RPMI8226 (cell line): ENCODE measurements at places on chromosomes 2 and 18.

GRCh38 chr2:157722580-157723234, 94.0 kb upstream of the ACVR1C start:
- peak; percentile 11 for DNase-seq

DNA sequence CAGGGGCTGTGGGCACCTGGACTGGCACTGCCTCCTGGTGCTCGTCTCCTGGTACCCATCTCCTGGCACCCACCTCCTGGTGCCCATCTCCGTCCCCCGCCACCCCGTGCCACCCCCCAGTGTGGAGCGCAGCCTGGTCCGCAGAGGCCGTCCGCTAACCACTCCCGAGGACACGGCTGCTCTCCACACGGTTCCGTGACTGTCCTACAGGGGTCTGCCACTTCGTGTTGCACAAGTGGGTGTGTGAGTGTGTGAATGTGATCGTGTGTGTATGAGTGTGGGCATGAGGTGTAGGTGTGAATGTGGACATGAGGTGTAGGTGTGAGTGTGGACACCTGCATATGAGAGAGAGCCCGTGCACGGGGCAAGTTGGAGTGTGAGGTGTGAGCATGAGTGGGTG, 119.4 kb upstream of the HS6ST1 start:
- no peak for DNase-seq

GRCh38 chr2:158088093-158088492, 13.6 kb upstream of the UPP2 start:
- no peak for DNase-seq

DNA sequence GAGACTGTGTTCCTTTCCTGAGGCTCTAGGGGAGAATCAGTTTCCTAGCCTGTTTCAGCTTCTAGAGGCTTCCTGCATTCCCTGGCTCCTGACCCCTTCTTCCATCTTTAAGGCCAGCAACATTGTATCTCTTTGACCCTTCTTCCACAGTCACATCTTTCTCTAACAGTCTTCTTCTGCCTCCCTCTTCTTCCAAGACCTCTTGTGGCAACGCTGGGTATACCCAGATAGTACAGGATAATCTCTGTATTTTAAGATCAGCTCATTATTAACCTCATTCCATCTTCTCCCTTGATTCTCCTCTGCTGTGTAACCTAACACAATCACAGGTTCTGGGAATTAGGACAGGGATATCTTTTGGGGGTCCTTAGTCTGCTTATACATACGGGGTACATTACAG, 8.9 kb upstream of the MYL12A start:
- peak; percentile 20 for DNase-seq

- DNase-seq, result no peak
These were observed 12.6 kb upstream of the MAP2 start for GRCh38 chr2:209411296-209411695.

DNA sequence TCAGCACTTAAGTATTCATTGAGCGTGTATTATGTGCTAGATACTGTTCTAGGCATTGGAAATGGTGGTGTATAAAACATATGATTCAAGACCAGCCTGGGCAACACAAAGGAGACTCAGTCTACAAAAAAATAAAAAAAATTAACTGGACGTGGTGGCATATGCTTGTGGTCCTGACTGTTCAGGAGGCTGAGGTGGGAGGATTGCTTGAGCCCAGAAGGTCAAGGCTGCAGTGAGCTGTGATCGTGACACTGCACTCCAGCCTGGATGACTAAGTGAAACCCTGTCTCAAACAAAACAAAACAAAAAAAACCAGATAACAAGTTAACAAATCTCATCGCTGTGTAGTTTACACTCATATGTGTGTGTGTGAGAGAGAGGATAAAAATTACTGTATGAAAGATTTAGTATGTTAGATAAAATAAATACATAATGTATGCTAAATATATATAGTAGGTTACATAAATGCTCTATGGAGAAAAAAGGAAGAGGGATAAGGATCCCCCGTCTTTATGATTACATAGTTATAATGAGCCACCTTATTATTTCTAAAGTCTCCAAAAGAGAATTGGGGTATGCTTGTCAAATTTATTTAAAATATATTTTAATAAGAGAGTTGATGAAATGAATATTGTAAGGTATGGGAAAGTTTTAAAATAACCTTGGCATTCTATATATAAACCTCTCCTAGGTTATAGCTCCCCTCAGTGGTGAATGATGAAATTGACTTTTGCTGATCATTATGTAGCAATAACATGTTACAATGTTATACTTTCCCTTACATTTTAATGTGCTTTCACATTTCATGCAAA, 69.2 kb downstream of the EHBP1 start:
- DNase-seq, result peak; percentile 46

DNA sequence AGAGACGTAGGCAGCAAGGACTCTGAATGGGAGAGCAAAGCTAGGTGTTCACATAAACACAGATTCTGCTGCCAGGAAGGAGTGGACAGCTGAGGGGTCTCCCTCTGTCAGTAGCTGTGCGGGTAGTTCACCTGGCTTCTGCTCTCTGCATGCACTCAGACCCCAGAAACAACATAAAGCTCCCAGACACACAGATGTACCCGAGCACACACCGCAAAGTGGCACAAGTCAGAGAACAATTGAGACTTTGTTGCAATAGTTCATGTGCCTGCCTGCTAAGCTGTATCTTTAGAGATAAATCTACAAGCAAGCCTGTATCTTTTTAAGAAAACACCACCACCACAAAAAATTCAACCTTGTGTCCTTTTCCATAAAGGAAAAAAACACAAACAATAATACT, 420.0 kb upstream of the ST6GAL2 start:
- DNase-seq, result no peak

GRCh38 chr2:241011296-241011600, 12.8 kb downstream of the SNED1 start:
- no peak for DNase-seq

DNA sequence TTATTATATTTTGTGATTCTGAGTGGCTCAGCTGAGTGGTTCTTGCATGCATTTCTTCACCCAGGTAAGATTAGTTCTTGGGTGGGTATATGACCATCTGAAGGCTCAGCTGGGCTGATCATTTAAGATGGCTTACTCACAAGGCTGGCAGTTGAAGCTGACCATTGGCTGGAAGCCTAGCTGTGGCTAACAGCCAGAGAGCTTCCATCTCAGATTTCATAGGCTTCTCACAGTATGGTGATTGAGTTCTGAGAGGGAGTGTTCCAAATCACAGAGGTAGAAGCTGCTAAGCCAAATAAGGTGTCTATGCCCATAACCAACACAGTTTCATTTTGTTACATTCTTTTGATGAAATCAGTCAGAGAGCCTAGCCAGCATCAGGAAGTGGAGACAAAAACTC, 117.4 kb upstream of the RPRM start:
- no peak for DNase-seq

GRCh38 chr2:8984855-8985254, 18.6 kb downstream of the MBOAT2 start:
- no peak for DNase-seq

DNA sequence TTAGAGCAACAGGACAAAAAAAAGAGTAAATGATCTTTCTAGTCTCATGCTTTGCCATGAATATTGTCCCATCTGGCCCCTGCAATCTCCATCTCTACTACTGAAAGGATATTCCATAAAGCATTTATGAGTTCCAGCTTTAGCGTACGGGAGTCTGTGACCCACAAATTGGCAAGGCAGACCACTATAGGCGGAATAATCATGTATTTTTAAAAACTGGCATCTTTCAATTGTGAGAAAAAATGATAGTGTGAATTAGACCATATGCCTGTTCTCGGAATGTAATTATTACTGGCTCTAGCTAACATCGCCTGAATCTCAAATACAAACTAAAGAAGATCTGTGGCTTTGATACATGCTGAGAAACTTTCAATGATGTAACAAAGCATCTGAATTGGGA, 738.1 kb upstream of the NXPH2 start:
- DNase-seq, result no peak

- DNase-seq, result no peak
These were observed 4.8 kb downstream of the IL36A start for GRCh38 chr2:113010088-113010487.

DNA sequence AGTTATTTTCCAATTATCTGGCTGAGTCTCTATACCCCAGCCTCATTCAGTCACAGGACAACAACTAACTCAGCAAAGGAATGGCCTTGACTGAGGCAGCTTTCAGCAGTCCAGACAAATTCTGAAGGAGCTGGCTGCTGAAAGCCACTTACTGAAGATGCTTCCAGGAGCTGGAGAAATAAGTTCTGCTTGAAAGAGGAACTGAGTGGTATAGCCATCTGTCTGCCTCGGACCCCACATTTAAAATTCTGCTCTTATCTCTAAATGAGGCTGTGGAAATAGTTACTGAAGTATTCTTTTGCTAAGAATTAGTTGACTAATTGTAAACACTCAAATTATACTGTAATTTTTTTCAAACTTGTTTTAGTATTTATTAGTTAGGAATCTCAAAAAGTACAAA, 9.1 kb upstream of the GPD2 start:
- no peak for DNase-seq

GRCh38 chr18:9861157-9861556, 24.6 kb upstream of the TXNDC2 start:
- no peak for DNase-seq

GRCh38 chr2:163652751-163653150, 83.1 kb downstream of the FIGN start:
- no peak for DNase-seq

GRCh38 chr2:44769349-44770011, 172.0 kb upstream of the SIX3 start:
- no peak for DNase-seq

- no peak for DNase-seq
These were observed 264.1 kb upstream of the FN1 start for GRCh38 chr2:215699700-215700538.

- DNase-seq, result no peak
These were observed 443.3 kb upstream of the MEIS1 start for GRCh38 chr2:65991381-65992197.

GRCh38 chr2:96470636-96471035, 34.5 kb downstream of the NEURL3 start:
- DNase-seq, result peak; percentile 33

- no peak for DNase-seq
These were observed 56.3 kb upstream of the FZD5 start for GRCh38 chr2:207825978-207826377.

DNA sequence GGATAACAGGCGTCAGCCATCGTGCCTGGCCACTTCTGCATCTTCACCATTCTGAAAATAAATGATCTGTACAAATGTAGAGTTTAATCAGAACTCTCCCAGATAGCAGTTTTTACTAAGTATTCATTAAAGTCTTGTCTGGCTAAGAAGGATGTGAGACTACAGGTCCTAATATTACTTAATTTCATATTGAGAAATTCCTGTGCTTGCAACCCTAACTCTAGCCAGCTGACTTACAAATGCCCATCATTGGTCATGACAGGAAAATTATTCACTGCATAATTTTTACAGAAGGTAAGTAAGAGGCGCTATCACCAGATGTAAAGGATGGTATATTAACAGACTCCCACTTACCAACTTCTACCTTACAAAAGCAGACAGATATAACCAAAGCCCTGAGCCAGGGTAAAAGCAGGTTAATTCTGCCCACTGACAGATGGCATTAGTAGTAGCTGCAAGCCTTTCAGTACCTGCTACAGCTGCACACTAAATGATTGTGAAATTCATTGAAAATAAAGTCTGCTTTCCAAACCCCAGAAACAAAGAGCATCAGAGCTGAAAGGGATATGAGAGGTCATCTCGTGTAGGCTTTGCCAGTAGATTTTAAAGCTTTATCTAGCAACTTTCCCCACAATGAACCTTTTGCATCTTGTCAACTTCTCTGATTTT, 271.3 kb upstream of the STON1 start:
- no peak for DNase-seq

- DNase-seq, result no peak
These were observed 706.5 kb upstream of the FAM98A start for GRCh38 chr2:34305587-34305986.

DNA sequence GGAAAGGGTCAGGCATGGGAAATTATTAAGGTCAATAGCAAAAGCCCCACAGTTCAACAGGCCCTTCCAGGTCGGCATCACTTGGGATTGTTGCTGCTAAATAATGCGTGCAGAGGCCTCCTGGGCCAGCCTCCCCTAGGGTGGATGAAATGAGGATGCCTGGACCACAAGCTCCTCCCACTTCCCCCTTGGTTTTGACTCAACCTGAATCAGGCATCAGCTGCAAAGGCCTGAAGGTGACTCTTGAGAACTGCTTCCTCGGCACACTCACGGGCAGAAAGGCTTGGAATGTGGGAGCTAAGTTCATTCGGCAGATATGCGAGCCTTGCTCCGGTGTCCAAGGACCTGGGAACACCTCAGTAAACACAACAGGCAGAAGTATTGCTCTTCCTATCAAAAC, 69.3 kb downstream of the MBP start:
- peak; percentile 84 for DNase-seq

DNA sequence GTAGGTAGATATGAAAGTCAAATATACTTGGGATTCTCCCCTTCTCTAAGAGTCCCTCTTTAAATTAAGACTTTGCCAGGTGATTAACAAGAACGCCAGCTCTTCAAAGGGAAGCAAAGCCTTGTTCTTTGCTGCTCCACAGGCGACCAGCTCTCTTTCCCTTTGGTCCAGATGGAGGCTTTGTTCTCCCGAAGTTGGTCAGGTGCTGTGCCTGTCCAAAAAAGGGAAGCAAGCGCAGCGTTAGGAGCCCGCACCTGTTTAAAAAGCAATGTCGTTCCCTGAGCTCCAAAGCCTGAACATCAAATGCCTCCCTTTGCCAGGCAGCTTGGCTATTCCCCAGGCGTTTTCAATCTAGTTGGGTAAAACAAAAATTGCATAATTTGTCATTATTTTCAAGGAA, 1913.1 kb upstream of the PIK3C3 start:
- no peak for DNase-seq

GRCh38 chr2:102427249-102427648, 4.3 kb downstream of the IL18RAP start:
- DNase-seq, result no peak

- no peak for DNase-seq
These were observed 127.5 kb upstream of the GAREM1 start for GRCh38 chr18:32598144-32598543.
